ENCODE measurements at places on chromosomes 6 and 20.

DNA sequence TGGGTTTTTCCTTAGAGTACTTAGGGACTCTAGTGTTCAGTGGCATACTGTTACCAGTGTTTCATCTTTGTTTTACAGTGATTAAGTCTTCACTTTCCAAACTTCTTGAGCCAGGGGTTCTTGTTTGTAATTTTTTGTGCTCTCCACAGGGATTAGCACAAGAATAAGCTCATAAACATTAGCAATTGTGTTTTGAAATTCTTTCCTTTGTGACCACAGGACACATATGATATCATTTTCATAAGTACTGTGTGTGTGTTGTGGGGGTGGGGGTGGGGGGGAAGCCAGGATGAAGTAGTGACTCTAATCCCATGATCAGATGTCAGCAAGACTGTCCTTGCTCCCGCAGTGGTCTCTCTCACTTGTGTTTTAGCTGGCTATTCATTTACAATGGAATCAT, 101.5 kb upstream of the SCP2D1 start:
- DNase-seq = no peak

- no peak for DNase-seq
Observed at GRCh38 chr6:24899997-24900325, 35.8 kb downstream of the RIPOR2 start.

GRCh38 chr6:130282234-130282995, 59.7 kb upstream of the SAMD3 start:
- no peak for DNase-seq

GRCh38 chr20:4937407-4938319, 63.6 kb downstream of the SLC23A2 start:
- DNase-seq = no peak

GRCh38 chr20:62921119-62921687, 5.1 kb downstream of the DIDO1 start:
- peak; percentile 45 for DNase-seq

GRCh38 chr6:14280006-14280510, 162.5 kb downstream of the CD83 start:
- no peak for DNase-seq

GRCh38 chr6:156191895-156192294, 585.3 kb upstream of the ARID1B start:
- DNase-seq = no peak

GRCh38 chr20:33299111-33299603, 16.1 kb downstream of the BPIFB1 start:
- DNase-seq = peak; percentile 47

- DNase-seq = no peak
Observed at GRCh38 chr20:24825591-24825990, 123.5 kb upstream of the CST7 start.

GRCh38 chr6:151374036-151374683, 17.2 kb downstream of the ZBTB2 start:
- DNase-seq = no peak

GRCh38 chr6:35094183-35094582, 47.0 kb downstream of the TCP11 start:
- no peak for DNase-seq

DNA sequence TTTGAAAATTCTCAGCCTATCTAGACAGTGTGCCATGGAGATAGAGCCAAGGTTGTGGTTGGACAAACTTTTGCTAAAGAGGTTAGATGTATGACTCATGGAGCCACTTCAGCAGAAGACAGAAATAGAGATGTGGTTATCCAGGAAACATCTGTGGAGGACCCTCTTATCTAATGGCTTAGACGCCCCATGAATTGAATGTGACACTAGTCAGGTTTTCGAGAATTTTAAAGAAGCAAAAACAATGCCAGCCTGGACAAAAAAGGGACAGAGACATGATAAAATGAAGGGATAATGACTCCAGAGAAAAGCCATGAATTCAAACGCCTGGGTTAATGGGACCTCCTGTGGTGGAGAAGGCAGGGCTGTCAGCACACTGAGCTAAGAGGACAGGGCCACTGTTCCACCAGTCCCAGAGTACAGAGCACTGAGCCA, 280.5 kb downstream of the CLVS2 start:
- DNase-seq = no peak

GRCh38 chr6:19298421-19298820, 538.7 kb upstream of the ID4 start:
- no peak for DNase-seq

DNA sequence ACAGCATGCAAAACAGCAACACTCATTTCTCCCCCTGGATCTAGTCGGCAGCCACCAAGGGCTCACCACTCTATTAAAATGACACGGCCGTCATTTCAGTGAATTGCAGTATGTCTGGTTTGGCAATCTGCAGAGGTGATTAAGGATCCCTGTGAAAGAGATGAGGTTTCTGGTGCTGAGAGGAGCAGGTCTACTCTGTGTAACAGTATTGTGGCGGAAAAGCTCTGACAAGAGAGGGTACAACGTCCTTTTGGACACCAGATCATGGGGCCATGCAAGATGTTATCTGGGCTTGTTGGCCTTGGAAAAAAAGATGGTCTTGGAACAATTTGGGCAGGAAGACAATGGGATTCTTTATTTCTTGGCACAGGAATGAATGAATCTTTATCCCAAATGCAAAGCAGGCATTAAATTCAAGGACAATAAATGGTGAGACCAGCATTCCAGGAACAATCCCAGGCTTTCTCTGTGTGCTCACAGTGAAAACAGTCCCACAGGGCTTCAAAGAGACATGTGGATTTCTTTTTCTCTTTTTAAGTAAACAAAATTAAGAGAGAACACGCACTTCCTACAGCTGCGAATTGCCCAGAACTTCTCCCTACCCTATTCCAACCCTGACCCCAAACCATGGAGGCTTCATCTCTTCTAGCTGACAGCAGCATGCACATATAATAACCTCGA, 33.7 kb upstream of the ADGRF1 start:
- no peak for DNase-seq

DNA sequence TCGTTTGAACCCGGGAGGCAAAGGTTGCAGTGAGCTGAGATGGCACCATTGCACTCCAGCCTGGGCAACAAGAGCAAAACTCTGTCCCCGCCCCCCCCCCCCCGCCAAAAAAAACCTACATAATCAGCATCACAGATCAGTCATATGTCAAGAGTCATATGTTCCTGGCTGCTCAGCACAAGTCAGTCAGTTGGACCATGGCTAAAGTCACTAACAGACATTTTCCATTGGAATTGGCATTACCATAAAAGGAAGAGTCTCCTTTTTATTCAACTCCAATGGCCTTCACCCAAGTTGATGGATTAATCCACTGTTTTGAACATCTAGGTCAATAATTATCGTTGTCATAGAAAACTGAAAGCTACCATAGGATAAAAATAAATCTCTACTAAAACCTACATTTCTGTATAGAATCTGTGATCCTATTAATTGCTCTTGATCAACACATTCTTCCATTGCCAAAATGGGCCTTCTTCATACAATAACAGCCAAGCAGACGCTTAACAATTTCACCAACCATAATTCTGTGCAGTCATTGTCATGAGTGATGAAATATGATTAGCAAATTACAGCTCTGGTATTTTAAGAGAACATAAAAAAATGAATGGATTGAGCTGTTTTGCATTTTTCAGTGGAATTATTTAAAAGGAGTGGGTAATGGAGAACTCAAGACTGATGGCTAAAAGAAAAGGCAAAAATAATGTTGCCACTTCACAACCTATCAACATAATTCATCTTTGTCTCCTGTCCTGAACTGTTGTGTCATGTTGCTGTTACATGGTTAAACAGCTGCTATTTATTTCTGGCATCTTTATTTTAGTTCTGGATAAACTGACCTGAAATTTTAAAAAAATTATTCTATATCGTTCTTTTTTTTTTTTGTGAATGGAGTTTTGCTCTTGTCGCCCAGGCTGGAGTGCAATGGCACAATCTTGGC, 555.5 kb upstream of the JARID2 start:
- no peak for DNase-seq

DNA sequence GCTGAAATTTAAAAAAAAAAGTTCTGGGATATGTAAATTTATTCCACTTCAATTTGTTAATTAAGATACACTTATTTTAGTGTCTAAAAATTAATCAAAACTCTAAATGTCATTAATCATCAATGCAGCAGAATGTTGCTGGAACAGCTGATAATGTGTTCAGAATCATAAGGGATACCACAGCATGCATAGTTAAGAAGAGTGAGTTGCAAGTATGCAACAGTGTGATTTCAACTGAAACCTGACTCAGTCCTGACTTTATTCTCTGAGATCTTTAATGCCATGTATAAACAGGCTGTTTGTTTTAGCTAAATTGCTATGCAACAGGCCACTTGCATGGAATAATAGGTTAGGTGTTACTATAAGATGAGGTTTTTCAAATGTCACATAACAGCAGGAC, 1.4 kb downstream of the GRIK2 start:
- DNase-seq = no peak

- no peak for DNase-seq
Observed at GRCh38 chr6:52317841-52318581, 33.5 kb upstream of the MCM3 start.

DNA sequence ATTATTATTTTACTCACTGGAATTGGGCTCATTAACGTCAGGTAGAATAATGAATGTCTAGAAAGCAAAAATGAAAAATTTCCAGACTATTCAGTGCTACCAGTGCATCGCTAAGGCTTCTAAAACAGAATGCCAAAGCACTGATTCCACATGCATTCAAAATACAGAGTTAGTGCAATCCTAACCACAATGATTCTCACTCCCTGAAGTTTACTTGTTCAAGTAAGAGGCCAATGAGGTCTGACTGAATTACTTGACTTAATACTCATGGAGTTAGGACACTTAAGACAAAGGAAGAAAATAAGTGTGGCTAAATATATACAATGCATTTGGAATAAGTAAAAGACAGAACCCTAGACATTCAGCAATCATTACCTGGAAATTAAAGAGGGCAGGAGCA, 220.5 kb downstream of the PKHD1 start:
- DNase-seq = no peak

- DNase-seq = no peak
Observed at GRCh38 chr6:134698228-134698627, 251.7 kb downstream of the ALDH8A1 start.

DNA sequence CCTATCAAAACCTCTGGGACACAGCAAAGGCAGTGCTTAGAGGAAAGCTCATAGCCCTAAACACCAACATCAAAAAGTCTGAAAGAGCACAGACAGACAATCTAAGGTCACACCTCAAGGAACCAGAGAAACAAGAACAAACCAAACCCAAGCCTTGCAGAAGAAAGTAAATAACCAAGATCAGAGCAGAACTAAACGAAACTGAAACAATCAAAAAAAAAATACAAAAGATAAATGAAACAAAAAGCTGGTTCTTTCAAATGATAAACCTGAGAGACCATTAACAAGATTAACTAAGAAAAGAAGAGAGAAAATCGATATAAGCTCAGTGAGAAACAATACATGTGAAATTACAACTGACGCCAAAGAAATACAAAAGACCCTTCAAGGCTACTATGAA, 34.8 kb upstream of the RUNX2 start:
- DNase-seq = no peak

GRCh38 chr6:106973018-106973835, 1.3 kb downstream of the CD24 start:
- no peak for DNase-seq

All from stimulated activated CD8-positive, alpha-beta memory T cell treated with anti-CD3 and anti-CD28 coated beads, Interleukin-2, amount 100 ng/mL, for 1 hour (primary cell).